ENCODE measurements at places on chromosomes 7 and 10.

- DNase-seq, result no peak
These were observed 44.6 kb downstream of the BMS1 start for GRCh38 chr10:42827201-42827600.

DNA sequence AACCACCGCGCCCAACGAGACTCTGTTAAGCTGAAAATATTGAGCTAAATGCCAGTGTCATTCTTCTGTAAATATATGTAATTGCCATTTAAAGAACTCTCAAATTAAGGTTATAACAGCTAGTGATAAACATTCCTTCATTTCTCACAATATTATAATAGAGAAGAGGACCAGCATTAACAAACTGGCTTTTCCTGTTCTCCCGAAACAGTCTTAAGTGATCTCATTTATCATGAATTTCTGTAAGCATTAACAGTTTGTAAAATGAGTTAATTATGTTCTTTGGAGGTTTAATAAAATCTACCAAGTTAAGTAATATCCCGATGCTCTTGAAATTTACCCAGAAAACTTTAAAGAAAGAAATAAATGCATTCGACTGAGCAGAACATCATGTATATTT lies 352.8 kb downstream of the KCNMA1 start:
- DNase-seq, result no peak

GRCh38 chr7:37128327-37129034 lies 320.2 kb downstream of the ELMO1 start:
- DNase-seq, result no peak

- DNase-seq, result no peak
These were observed 254.3 kb downstream of the IPMK start for GRCh38 chr10:58013406-58013805.

DNA sequence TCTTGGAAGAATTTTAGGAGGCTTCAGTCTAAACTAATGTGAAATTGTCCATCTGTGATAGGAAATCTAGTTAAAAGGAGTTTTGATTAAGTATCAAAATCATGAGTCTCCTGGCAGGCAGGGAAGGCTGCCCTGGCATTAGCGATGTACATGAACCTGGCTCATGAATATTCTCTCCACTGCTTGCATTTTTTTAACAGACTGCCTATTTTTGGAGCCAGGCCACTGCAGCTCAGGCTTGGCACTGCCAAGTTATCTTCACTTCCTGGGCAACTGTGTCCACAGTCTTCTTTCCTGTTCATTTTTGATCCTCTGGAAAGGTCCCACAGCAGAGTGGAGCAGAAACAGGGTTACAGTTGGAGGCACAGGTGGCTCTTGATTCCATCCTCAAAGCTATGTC lies 7.0 kb downstream of the GPR26 start:
- no peak for DNase-seq

- no peak for DNase-seq
These were observed 37.3 kb downstream of the CYP17A1 start for GRCh38 chr10:102799691-102800471.

DNA sequence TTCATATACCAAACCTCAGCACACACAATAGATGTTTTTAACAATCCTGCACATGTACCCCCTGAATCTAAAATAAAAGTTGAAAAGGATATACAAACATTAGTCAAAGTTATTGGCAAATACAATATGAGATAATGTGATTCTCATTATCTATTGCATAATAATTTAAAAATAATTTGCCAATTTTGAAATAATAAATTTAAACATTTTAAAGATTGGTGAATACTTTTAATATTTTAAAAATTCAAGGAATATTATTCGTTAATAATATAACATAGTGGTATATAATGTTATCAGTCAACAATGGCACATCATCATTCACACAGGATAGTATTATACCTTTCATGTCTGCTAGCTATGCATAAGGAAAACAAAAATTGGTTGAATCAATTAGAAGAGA lies 207.0 kb upstream of the SP8 start:
- no peak for DNase-seq

GRCh38 chr10:22346096-22346661 lies 883 bp downstream of the SPAG6 start:
- DNase-seq, result no peak

Measured in GM04504 (cell line).